ENCODE measurements at places on chromosomes 16 and 17.

DNA sequence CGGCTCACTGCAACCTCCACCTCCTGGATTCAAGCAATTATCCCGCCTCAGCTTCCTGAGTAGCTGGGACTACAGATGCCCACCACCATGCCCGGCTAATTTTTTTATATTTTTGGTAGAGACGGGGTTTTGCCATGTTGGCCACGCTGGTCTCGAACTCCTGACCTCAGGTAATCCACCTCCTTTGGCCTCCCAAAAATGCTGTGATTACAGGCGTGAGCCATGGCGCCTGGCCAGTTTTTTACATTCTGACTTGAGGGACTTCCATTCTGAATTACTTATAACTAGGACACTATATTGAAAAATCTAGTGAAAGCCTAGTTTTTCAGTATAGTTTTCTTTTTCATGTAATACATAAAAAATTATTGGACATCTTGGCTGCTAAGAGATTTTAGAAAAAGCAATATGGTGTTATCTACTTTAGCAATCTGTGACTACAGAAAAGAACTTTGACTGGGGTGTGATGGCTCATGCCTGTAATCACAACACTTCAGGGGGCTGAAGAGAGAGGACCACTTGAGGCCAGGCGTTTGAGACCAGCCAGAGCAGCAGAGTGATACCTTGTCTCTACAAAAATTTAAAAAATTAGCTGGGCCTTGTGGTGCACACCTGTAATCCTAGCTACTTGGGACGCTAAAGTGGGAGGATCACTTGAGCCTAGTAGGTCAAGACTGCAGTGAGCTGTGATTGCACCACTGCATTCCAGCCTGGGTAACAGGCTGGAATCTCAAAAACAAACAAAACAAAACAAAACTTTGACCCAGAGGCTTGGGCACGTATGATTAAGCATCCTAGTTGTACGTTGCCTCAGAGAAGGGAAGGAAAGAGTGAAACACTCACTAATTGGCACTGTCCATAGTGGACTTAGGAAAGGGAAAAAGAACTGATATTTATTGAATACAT, 26.8 kb upstream of the GOSR1 start:
- DNase-seq, result no peak

GRCh38 chr17:75891022-75891604, 5.6 kb downstream of the TRIM65 start:
- no peak for DNase-seq

DNA sequence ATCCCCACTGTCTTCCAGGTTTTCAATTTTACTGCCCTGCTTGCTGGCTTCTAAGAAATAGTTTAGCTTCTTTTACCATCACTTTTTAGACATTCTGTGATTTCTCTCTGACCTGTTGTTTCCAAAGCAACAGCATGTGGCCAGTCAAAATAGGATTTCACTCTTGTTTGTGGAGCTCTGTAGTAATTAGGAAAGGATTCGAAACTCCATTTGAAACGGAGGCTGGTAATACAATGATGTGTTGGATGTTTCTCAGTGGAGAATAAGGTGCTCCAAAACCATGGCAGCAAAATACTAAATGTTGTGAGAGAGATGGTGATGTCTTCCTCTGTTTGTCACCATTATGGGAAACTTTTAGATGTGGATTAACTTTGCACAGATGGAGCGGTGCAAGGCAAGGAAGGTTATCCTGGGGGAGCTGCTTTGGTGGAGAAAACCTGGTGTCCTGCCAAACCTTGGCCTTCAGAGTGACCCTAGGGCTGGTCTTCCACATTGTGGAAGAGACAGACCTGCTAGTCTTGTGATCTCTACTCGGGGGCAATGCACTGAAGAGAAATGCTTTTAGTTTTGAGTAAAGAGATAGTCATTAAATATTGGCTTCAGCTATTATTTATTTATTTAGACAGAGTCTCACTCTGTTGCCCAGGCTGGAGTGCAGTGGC, 79.4 kb downstream of the PRKCA start:
- DNase-seq, result no peak

- no peak for DNase-seq
Measured at GRCh38 chr17:76142039-76142584, 1.1 kb upstream of the FOXJ1 start.

DNA sequence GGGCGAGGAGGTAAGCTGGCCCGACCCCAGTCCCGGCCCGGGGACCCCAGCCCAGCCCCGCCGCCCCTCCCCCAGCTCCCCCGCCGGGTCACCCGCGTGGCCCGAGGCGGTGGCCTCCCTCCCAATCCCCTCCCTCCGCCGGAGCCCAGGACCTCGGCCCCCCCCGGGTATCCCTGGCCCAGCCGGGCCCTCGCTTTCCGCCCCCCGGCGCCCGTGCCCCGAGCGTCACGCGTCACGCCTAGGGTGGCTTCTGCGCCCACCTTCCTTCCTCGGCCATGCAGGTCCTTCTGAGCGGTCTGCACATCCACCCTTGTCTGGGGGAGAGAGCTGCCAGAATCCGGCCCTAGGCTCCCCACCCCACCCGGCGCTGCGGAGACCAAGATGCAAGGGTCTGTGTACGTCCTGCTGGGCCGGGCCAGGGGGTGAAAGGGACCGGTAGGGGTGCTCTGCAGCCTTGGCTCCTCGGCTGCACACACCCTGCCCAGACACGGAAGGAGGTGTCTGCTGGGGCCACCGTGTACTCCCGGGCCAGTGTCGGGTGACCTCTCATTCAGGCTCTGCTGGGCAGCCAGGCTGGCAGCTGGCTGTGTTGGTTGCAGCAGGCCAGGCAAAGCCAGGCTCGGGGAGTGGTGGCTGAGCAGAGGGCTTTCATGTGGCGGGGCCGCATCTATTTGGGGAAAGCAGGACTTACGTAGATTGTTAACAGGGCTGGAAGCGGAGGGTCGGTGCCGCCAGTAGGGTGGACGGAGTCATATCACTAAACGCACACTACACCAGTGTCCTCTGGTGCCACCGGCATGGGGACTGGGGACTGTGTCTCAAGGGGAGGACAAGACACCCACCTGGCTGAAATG, 754 bp downstream of the RAB11FIP4 start:
- peak; percentile 51 for DNase-seq

GRCh38 chr16:68987734-68988457, 117.6 kb upstream of the HAS3 start:
- no peak for DNase-seq
